Renal pelvis (tissue), 12 donors: ENCODE measurements at places on chromosomes 7 and 10.

DNA sequence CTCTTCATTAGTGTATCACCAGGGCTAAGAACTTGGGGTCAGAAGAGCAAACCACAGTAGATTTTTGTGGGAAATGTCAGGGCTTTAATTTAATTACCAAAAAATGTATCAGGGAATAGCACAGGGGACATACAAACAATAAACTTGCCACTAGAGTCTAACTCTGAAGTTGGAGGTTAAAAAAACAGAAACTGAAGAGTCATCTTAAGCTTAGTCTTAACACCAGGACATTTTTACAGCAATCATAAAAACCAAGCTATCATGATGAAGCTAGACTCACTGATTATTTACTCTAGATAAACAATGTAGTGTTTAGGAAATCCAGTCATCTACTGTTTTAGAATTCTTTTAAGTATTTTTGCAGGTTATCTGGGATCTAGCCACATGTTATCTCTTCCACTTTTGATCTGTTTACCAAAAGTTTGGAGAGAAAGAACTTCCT is 48.4 kb upstream of the GLI3 start:
- DNase-seq, result no peak

DNA sequence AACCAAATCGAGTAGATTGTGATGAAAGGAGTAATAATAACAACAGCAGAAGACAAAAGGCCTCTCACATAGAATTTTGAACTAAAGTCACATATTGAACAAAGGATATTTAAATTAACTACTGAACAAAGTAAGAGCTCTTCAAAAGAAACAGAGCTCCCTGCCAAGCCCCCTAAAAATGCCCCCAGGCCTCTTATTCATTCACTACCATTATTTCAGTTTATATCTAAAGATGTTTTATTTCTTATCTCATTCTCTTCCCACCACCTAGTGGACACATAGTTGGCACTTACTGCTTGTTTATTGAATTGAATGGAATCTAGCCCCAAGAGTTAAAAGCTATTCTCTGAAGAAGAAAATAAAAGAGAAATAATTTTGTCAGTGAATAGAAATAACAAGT is 37.4 kb downstream of the VCL start:
- no peak for DNase-seq

GRCh38 chr10:22805304-22805703 is 90.9 kb upstream of the PIP4K2A start:
- DNase-seq, result no peak

- no peak for DNase-seq
Measured at GRCh38 chr10:12638103-12638502, 288.8 kb downstream of the CAMK1D start.

DNA sequence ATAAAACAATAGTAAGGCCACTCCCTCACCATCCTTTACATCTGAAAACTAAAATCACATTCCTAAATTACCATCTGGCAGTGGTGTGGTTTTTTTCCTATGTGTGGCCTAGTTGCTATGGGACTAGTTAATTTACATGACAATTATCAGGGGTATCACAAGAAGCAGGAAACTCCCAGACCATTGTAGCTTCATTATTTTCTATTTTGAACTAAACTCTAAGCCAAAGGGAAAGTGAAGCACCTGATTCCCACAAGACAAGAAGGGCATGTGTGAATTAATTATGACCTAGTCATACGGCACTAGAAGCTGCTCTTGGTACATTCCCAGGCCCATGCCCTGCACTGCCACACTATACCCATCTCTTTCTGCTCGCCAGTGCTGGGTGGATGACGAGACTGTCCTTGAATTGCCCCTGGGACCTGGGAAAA is 103.4 kb downstream of the ATXN7L1 start:
- DNase-seq, result no peak

DNA sequence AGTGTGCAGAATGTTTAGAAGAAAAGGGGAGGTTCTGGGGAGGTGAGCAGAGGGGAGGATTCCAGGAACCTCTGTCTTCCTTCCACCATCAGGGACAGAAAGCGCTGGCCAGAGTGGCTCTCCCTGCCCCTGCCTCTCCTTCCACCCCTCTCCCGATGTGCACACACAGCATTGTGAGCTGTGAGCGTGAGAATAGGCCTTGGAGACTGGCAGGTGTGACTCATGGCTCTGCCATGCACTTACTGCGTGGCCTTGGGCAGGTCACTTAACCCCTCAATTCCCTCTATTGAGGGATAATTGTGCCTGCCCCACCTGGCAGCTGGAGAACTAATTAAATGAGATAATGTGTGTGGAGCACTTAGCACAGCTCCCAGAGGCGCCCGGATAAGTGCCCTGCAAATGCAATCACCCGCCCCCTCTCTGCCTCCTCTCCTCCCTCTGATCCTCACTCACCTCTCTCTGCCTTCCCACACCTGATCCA is 115.4 kb downstream of the ZMIZ1 start:
- no peak for DNase-seq
